ENCODE measurements at places on chromosomes 5 and 9.

DNA sequence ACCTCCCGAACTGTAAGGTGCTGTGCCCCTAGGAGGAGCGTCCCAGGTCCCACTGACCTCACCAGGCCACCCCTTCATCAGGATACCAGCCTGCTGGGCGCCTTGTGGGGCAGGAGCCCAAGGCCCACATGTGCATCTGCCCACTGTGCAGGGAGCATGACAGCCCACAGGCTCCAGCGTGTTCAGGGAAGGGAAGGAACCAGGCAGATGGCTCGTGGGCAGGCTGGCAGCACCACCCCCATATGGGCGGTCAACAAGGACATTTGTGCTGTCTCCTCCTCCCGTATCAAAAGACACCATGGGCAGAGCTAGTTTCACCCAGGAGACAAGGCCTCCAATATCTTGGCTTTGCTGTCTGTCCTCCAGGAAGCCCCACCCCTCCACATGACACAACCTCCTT lies 85.5 kb upstream of the PPP1R26 start:
- DNase-seq = no peak

GRCh38 chr5:141636413-141637122 lies at the start of the genes HDAC3 and RELL2:
TSS of gene HDAC3 (minus strand) at chr5:141636849. CDS start at chr5:141636790, 59 bp downstream.
TSS of gene RELL2 (plus strand) at chr5:141636997. CDS start at chr5:141638226, 1,229 bp downstream.
- no peak for DNase-seq

- DNase-seq = no peak
Measured at GRCh38 chr5:29143266-29143665, 2050.2 kb upstream of the CDH6 start.

DNA sequence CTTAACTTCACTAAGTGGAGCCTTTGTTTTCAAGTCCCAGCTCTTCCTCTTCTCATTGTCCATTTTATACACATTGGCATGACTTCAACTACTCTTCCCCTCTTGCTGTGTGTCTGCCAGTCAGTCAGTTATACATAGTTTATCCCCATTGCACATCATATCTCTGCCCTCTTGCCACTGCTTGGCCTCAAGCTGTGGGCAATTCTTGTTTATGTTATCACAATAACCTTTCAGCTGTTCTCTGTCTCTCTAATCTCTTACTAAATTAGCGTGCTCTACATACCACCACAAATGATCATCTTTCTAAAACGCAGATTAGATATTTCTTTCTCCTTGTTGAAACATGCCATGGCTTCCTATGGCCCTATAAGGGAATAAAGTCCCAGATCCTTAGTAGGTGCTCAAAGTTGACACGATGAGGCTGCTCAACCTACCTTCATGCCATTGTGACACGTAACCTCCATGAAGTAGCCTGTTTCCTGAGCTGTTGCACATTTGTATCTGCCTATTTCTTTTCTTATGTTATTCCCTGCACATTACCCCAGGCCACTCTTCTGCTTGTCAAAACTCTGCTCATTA lies 239.3 kb downstream of the GAS1 start:
- no peak for DNase-seq

GRCh38 chr5:112614285-112614684 lies 123.4 kb upstream of the APC start:
- no peak for DNase-seq
